ENCODE measurements at places on chromosomes 16 and 17.

DNA sequence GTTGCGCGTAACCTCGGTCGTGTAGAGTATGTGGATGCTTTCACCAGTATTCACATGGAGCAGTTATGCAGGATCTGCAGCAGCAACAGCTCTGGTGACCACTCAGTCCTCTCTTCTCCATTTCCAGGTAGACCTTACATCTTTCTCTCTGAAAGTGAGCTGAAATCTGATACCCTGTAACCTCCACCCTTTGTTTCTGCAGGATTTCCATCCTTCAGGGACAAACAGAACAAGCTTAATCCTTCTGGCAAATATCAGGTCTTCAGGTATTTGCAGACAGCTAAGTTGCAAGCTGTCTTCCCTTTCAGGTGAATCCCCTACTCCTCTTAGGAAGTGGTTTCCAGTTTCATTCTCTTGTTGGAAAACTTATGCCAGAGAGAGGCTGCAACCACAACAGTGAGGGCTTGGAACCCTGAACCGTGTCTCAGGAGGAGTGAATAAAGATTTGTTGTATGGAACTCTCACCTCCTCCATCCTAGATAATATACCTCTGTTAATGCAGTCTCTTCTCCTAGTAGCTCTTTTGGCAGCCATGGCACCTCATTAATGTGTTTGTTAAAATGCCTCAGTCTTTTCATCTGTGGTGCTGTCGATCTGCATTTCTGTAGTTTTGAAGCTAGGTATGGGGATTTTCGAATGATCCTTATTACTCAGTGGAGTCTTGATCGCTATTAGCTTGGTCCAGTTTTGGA lies 172.5 kb downstream of the PRKCA start:
- DNase-seq: no peak

DNA sequence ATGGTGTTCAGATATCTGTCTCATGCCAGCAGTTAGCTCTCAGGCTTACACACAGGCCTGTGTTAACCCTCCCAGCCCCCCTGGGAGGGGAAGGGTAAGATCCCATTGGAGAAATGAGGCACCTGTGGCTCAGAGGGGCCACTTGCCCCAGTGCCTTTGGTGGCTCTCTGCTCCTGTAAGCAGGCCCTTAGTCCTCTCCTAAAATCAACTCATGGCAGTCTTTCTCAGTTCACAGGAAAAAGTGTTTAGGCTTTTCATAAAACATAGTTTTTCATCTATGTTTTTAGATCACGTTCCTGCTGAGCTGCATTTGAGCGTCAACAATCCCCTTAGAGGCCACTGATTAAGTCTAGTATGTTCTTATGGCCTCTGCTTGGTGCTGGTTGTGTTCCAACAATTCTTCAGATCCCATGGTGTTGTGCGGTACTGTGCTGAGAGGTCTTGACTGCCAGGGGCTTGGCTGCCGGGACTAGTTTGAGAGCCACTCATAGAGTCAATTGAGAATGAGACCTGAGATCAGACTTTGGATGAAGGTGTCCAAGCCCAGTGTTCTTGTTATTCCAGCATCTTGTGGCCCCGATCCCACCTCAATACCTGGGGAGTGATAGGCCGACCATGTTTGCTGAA lies 10.6 kb downstream of the TAOK2 start:
- DNase-seq: no peak

GRCh38 chr16:16120044-16120381 lies 103.3 kb downstream of the ABCC6 start:
- DNase-seq: no peak

DNA sequence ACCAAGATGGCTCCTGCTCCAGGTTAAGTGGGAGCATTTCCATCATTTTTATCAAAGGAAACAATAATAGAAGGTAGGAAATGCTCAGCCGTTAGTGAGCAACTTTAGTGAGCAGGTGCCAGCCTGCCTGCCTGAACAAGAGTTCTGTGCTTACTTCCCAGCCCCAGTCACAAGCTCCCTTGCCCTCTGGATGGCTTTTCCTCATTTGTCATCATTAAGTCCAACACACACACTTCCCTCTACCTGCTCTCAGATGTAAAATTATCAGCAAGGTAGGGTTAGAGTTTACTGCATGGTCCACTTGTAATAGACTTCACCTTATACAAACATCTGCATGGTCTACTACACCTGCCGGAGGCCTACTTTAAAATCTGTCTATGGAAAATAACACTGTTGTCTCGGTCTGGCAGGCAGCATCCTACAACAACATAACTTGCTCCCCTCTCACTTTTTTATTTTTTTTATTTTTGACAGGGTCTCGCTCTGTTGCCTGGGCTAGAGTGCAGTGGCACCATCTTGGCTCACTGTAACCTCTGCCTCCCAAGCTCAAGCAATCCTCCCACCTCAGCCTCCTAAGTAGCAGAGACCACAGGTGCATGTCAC lies 12.7 kb downstream of the TEX2 start:
- DNase-seq: no peak

DNA sequence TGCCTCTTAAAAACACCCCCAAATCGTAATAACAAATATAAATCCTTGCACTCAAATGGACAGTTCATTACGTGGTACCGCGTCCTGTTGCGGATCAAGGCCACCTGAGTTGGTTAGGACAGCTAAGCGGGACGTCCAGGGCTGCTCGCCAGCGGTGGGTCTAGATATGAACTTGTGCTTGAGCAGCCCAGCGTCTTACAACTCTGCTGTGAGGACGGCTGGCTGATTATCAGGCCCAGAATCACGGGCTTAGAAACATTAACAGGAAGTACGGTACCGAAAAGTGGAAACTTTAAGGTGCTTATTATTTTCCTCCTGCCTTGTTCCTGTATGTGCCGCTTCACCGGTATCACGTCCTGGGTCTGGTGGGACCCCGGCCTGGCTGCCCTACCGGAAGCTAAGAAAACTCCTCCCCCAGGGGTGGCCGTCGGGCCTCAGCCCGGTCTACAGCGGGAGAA lies 832 bp upstream of the SRRM2 start:
- no peak for DNase-seq

DNA sequence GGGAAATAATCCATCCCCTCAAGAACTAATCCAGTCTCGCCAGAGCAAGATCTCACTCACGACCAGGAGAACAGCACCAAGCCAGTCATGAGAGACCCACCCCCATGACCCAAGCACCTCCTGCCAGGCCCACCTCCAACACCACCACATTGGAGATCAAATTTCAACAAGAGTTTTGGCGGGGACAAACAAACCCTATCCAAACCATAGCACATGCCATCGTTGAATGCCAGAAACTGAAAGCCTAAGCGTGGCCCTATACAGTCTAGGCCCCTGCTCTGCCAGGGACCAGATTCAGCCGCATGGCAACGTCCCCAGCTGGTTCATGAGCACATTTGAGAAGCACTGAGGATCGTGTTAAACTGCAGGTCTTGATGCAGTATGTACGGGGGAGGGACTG lies 57.3 kb downstream of the AXIN2 start:
- no peak for DNase-seq

- no peak for DNase-seq
Measured at GRCh38 chr16:27085182-27085581, 18.5 kb downstream of the C16orf82 start.

DNA sequence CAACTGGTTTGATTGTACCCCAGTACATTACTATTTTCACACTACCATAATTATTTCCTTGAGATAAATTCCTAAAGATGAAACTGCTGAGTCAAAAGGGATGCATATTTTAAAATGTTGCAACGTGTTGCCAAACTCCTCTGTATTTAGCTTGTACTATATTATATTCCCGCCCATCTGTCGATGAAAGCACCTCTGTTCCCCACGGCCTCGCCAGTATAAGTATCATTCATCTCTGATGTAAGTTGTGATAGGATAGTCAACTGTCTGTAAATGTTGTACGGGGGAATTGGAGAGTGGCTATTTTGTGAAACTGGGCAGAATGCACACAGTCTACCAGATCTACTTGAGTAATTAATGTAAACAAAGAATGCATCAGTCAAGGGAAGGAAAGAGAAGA lies 47.7 kb upstream of the TNRC6A start:
- no peak for DNase-seq

- no peak for DNase-seq
Measured at GRCh38 chr16:49575346-49576172, 202.0 kb downstream of the C16orf78 start.

DNA sequence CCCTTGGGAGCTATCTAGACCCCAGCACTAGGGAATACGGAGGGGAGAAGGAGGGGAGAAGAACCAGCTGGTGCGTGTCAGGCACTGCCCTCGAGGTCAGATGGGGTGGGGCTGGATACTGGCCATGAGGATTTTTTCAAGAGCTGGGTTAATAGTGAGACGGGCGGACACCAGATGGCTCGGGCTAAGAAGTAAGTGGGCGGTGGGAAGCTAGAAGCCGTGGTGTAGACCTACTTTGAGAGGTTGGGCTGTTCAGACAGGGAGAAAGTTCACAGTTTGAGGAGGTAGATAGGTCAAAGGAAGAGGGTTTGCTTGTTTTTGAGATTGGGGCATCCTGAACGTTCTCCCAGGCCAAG lies 303.8 kb downstream of the SEC14L1 start:
- no peak for DNase-seq

- DNase-seq: no peak
Measured at GRCh38 chr16:86918637-86919036, 340.3 kb downstream of the FOXL1 start.

DNA sequence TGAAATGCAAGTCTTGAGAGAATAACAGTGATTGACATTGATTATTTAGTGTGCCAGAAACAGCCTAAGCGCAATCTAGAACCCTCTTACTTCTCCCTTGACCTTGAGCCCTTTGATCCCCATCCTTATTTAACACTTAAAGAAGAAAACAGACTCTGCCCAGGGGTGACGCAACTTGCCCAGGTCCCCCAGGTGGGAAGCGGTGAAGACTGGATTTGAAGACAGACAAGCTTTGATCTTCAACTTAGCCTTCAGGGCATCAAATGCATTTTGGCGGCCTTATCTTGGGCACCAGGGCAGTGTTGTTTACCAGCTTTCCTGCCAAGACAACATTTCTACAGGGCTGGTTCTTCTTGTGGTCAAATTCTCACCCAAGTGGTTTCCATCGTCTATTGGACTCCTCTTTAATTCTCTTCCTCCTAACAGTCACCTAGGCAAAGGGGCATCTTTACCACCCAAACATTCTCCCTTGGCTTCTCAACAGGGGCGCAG lies 8.9 kb upstream of the CIITA start:
- DNase-seq: no peak

DNA sequence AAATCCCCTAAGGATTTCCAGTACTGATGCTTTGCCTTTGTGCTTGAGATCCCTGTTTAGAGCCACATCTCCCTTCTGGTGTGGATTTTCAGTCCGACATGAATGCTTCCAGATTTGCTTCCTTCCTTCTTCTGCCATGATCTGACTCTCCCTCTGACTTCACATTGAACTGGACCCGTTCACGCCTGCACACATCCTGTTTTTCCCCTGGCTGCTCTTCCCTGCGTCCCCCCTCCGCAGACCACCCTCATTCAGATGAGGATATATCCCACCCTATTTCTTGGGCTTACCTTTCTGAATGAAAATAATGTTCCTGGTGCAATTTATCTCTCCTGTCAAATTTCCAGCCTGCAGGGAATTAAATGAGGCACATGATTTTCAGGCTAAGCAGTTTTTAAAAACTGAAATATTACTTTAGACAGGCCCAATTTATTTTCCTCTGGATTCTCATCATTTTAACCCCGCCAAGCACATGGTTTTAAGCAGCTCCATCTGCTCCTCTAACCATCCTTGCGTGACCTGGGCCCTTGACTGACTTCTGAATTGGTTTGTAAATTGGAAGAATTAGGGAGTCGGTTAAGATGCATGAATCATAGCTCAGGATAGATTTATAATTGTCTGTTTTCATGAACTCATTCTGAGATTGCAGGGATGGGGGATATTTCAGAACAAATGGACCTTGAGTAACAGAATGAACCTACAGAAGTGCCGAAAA lies 59.2 kb downstream of the BMERB1 start:
- DNase-seq: no peak

GRCh38 chr17:49548051-49548505 lies 27.6 kb upstream of the NXPH3 start:
- DNase-seq: no peak

GRCh38 chr17:34562387-34562786 lies 17.0 kb upstream of the TMEM132E start:
- no peak for DNase-seq

DNA sequence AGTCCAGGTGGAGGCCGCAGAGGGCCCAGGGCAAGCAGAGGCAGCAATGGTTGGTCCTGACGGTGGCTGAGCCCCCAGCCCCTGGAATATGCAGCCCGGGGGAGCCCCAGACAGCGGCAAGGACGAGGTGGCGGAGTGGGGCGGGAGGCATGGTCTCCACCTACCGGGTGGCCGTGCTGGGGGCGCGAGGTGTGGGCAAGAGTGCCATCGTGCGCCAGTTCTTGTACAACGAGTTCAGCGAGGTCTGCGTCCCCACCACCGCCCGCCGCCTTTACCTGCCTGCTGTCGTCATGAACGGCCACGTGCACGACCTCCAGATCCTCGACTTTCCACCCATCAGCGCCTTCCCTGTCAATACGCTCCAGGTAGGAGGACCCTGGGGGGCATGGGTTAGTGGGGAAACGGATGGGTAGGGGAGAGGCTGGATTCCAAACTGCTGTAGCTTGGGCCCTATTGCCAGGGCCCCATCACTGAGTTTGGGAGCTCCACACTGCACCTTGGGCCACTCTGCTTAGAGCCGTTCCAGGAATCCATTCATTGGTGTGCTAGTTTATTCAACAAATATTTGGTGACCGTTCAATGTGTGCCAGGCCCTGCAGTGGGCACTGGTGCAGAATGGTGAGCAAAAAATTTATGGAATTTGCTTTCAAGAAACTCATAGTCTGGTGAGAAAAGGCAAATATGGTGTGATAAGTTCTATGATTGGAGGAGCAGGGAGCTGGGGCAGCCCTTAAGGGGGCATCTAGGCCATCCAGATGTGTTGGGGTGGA lies 3.8 kb downstream of the RASL10B start:
- DNase-seq: no peak

DNA sequence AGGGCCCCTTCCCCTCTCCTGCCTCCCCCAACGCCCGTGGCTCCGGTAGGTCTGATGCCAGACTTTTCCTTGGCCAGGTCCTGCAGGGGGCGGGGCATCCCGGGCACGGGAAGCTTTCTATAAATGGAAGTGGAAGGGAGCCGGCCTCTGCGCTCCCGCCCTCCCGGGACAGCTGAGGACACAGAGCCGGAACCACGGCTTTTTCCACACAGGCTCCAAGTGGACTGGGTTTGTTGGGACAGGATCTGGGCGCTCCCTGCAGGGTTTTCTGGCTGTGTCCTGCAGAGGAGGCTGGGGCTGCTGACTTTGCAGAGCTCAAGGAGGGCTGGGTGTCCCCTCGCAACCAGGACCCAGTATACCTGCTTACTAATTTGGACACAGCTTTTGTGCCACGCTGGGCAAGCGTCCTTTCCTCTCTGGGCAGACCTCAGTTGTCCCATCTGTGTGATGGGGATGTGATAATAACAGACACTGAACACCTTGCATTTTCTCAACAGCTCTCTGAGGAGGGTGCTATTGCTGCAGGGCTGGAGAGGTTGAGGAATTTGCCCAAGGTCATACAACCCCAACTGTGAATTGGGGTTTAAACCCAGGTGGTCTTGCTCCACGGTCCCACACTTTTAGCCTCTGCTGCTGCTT lies 1.8 kb downstream of the TNS4 start:
- DNase-seq: no peak

DNA sequence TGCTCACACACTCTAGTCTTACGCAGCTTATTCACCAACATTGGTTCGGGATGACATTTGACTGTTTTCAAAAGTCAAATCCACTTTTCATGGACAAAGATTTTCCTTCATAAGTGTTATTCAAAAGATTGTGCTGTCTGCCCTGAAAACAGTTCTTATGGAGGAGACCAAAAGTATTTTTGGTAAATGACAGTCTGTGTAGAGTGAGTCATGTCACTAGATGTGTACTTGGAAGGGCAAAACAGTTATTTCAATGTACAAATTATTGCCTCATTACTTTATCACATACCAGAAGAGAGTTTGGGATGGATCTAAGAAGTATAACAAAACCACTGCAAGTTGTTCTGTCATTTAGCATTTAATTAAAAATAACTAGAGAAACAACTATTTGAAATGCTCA lies 265.6 kb downstream of the CDH13 start:
- no peak for DNase-seq
